Chondrocyte (in vitro differentiated cells): ENCODE measurements at places on chromosomes 11 and 22. TPM values are rescaled to one million over a fixed set of nuclear protein-coding genes. Genes with fewer than 3 reads are reported as not detected.

Gene IFITM1
- total RNA-seq = 1.0 to 3.3 TPM (median 1.6 TPM) in 3 replicates

Gene DDX25
- total RNA-seq = not detected in 3 replicates

Gene CNGA4
- 0.17 to 0.22 TPM in 2 of 3 replicates, not detected in the other for total RNA-seq

Gene DRICH1
- not detected in 3 replicates for total RNA-seq

Gene GAL3ST1
- total RNA-seq = 0.82 to 3.9 TPM (median 2.8 TPM) in 3 replicates

Gene OR8D4
- not detected in 3 replicates for total RNA-seq

Gene SLC6A5
- total RNA-seq = not detected in 3 replicates

Gene MRGPRX3
- not detected in 3 replicates for total RNA-seq

- DNase-seq = no peak
- H3K4me3 ChIP-seq = no peak overlapping the region
- no peaks in the 10 kb centered on the region for H3K27me3 ChIP-seq
- H3K36me3 ChIP-seq = peaks cover 28% of the 10 kb centered on the region
Measured at GRCh38 chr22:20577549-20577975, 70.2 kb downstream of the MED15 start.

GRCh38 chr11:77547863-77548551 lies 41.7 kb upstream of the AQP11 start:
- H3K36me3 ChIP-seq = no peaks in the 10 kb centered on the region
- H3K27me3 ChIP-seq = no peaks in the 10 kb centered on the region
- H3K4me3 ChIP-seq = no peak overlapping the region

DNA sequence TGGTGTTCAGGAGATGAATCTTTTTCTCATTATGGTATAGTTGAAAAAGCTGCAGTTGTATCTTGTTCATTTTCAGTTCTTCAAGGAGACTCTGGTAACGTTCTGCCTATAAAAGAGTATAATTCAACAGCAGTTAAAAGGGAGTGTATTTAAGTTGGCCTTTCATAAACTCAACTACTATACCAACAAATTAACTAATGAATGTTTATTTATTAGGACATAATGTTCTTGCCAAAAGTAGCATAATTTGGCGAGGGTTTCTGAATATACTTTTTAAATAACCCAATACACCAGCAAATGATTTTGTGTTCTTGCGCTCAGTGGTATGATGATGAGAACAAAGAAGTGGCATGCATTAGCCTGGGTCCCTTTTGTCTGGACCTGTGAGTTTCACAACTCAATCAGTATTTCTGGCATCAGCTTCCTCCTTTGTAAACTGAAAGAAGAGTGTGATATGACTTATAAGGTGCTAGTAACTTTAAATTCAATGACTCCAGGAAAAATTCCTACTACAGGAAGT lies 10.9 kb downstream of the SMC1B start:
- no peak overlapping the region for H3K4me3 ChIP-seq
- H3K4me1 ChIP-seq = no peaks in the 10 kb centered on the region
- no peak for DNase-seq
- no peak overlapping the region for H3K27ac ChIP-seq

DNA sequence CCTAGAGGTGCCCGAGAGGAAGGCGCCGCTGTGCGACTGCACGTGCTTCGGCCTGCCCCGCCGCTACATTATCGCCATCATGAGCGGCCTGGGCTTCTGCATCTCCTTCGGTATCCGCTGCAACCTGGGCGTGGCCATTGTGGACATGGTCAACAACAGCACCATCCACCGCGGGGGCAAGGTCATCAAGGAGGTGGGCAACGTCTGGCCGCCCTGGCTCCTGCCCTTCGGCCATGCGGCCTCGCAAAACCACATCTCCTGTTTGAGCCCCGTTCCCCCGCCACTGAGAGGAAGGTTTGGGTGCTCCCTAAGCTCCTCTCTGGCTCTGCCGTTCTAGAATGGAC lies 3.4 kb downstream of the SLC17A6 start:
- no peak overlapping the region for H3K4me3 ChIP-seq
- DNase-seq = peak; percentile 90
- peaks cover 3% of the 10 kb centered on the region for H3K4me1 ChIP-seq
- H3K36me3 ChIP-seq = no peaks in the 10 kb centered on the region

- no peaks in the 10 kb centered on the region for H3K27me3 ChIP-seq
- peak; percentile 18 for DNase-seq
- H3K36me3 ChIP-seq = peaks cover 12% of the 10 kb centered on the region
- peak overlapping the region; percentile 99 for H3K4me3 ChIP-seq
- peak overlapping the region; percentile 86 for H3K27ac ChIP-seq
- peaks cover 52% of the 10 kb centered on the region for H3K4me1 ChIP-seq
Measured at GRCh38 chr11:66050581-66051231, 1.5 kb upstream of the SF3B2 start.

GRCh38 chr11:118897721-118898310 lies 14.1 kb downstream of the CXCR5 start:
- peak; percentile 48 for DNase-seq
- peaks cover 25% of the 10 kb centered on the region for H3K36me3 ChIP-seq
- H3K27me3 ChIP-seq = no peaks in the 10 kb centered on the region
- H3K4me1 ChIP-seq = peaks cover 17% of the 10 kb centered on the region
- H3K4me3 ChIP-seq = no peak overlapping the region

- no peak overlapping the region for H3K4me3 ChIP-seq
- H3K27ac ChIP-seq = no peak overlapping the region
- no peaks in the 10 kb centered on the region for H3K4me1 ChIP-seq
- H3K36me3 ChIP-seq = peaks cover 2% of the 10 kb centered on the region
- peaks cover 35% of the 10 kb centered on the region for H3K27me3 ChIP-seq
Measured at GRCh38 chr11:72636376-72636775, 37.8 kb downstream of the PDE2A start.

DNA sequence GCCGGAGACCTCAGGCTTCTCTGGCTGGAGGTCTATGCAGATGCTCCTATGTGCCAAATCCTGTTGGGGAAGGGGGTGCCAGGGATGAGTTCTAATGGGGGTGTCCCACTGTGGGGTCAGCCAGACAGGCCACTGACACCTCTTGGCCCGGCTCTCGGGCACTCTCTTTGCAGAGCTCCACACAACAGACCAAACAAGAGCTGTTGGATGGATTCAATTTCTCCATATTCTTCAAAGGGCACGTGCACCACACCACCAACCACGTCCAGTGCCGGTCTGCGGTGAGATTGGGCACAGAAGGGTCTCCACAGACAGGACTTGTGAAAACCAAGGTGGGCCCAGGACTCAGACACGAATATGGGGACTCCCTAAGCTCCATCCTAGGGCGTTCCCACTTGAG lies 2.2 kb upstream of the RGL4 start:
- peaks cover 5% of the 10 kb centered on the region for H3K4me1 ChIP-seq
- DNase-seq = peak; percentile 63
- H3K36me3 ChIP-seq = peaks cover 20% of the 10 kb centered on the region

GRCh38 chr22:46512683-46513082 lies 24.7 kb downstream of the CELSR1 start:
- no peak overlapping the region for H3K4me3 ChIP-seq
- H3K4me1 ChIP-seq = peaks cover 56% of the 10 kb centered on the region
- no peaks in the 10 kb centered on the region for H3K27me3 ChIP-seq
- H3K36me3 ChIP-seq = no peaks in the 10 kb centered on the region

DNA sequence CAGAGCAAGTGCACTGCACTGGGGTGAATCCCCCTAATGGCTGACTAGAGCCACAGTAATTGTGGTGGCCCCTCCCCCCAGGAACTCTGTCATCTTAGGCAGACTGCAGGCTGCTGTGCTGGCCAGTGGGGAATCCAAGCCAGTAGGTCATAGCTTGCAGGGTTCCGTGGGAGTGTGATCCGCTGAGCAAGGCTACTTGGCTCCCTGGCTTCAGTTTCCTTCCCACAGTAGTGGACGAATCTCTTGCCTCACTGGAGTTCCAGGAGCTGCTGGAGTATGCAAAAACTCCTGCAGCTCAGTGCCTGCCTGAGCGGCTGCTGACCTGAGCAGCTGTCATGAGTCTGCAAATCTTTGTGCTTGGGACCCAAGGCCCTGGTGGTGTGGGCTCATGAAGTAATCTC lies 13.2 kb downstream of the OOSP3 start:
- H3K4me3 ChIP-seq = no peak overlapping the region
- H3K27ac ChIP-seq = no peak overlapping the region
- no peaks in the 10 kb centered on the region for H3K4me1 ChIP-seq
- peaks cover 8% of the 10 kb centered on the region for H3K36me3 ChIP-seq

DNA sequence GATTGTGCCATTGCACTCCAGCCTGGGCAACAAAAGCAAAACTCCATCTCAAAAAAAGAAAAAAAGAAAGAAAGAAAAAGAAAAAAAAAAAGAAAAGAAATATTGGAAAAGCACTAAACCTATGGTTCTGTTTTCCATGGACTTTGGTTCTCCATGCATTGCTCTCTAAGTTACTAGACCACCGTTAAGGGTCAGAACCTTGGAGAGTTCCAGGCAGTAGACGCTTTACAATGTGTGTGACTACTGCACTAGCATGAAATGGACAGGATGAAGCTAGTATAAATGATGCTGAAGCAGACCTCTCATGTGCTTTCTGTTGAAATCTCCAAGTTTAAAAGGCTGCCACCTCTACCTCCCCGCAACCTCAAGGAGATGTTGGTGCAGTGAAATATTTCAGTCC lies 63.5 kb downstream of the SIK2 start:
- DNase-seq = no peak
- no peaks in the 10 kb centered on the region for H3K27me3 ChIP-seq

DNA sequence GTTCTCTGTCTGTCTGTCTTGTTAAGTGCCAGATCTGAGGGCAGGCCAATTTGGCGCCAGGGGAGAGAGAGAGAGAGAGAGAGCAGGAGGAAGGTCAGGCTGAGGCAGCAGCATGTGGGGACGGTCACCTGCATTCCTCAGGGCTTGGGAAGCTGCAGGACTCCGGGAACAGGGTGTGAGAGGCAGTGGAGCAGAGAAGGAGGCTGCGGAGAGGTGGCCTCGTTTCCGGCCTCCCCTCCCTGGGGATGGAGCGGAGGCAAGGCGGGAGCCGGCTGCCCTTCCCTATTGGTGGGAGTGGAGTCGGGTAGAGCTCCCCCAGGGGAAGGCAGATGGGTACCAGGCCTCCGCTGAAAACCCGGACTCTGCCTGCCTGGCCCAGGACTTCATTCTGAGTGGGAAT lies 9.7 kb downstream of the CLMP start:
- no peak overlapping the region for H3K4me3 ChIP-seq
- H3K27me3 ChIP-seq = no peaks in the 10 kb centered on the region
- peaks cover 40% of the 10 kb centered on the region for H3K4me1 ChIP-seq
- DNase-seq = no peak
- no peaks in the 10 kb centered on the region for H3K36me3 ChIP-seq

DNA sequence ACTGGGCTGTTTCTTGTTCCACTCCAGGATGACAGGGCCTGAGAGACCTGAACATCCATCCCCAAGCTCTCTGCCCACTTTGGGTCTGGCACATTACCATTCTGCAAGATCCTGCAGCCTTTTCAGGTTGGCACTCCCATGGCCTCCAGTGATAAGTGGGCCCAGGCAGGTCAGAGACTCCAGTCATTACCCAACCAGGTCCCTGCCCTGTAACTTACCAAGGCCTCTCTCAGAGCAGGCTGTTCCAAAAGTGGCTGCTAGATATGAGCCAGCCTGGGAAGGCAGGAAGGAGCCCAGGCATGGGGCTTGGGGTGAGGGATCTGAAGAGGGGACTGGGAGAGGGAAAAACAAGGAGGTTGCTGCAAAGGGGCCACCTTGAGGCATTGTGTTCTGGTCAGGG lies 35.9 kb downstream of the KCNQ1OT1 start:
- no peak overlapping the region for H3K4me3 ChIP-seq
- no peak overlapping the region for H3K27ac ChIP-seq
- peak; percentile 62 for DNase-seq
- H3K27me3 ChIP-seq = no peaks in the 10 kb centered on the region
- H3K36me3 ChIP-seq = peaks cover 30% of the 10 kb centered on the region

GRCh38 chr22:24695561-24696511 lies 78.7 kb downstream of the PIWIL3 start:
- no peak overlapping the region for H3K27ac ChIP-seq
- DNase-seq = no peak
- H3K4me3 ChIP-seq = no peak overlapping the region
- peaks cover 3% of the 10 kb centered on the region for H3K4me1 ChIP-seq
- H3K27me3 ChIP-seq = peaks cover 4% of the 10 kb centered on the region

GRCh38 chr11:65243797-65244196 lies 18.0 kb upstream of the POLA2 start:
- H3K36me3 ChIP-seq = no peaks in the 10 kb centered on the region
- peak; percentile 17 for DNase-seq
- peaks cover 2% of the 10 kb centered on the region for H3K27me3 ChIP-seq
- H3K4me3 ChIP-seq = no peak overlapping the region
- no peaks in the 10 kb centered on the region for H3K4me1 ChIP-seq
- no peak overlapping the region for H3K27ac ChIP-seq

DNA sequence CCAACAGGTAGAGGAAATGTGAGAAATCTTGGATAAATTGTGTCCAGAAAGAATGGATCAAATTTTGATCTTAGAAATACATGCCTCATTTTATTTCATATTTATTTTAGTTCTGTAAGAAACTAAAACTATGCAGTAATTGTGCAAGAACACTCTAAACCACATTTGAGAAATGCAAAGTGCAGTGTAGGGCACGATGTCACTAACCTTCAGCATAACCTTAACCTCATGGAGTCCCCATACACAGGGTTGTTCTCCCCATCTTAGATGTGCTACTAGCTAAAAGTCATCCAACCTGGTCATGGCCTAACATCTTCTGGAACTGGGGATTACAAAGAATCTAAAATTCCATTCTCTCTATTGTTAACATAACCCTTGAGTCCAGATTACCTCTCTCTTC lies 48.4 kb upstream of the ARHGAP42 start:
- peak overlapping the region; percentile 74 for H3K27ac ChIP-seq
- DNase-seq = no peak
- peaks cover 48% of the 10 kb centered on the region for H3K4me1 ChIP-seq
- H3K27me3 ChIP-seq = no peaks in the 10 kb centered on the region

DNA sequence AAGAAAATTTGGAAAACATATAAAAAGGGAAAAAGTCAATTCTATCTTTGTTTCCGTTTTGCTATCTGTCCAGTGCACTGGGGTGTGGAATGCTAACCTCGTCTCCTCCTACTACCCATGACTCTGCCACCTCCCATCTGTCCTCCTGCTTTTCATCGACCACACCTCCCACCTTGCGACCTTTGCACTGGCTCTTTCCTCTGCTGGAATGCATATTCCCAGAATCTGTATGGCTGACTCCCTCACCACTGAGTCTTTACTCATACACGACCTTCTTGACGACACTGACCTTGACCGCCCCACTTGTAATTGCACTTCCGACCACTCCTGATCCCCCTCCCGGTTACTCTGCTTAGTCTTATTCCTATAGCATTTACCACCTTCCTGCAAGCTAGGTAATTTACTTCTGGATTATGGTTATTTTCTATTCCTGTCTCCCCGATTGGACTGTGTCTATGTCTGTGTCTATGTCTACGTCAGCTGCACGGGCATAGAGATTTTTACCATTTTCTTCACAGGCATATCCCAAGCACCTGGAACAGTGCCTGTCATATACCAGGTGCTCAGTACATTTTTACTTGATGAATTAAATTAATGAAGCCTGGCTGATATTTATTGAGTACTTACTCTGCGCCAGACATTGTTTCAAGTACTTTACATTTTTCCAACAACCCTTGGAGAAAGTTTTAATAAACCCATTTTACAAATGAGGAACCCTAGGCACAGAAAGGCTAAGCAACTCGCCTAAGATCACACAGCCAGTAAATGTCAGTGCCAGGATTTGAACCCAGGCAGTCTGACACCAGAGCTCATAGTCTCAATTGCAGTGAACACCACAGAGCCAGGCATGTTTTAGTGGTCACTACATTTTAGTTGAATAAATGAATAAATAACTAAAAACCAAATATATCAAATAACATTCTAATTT lies 89.3 kb upstream of the SLC22A12 start:
- peaks cover 6% of the 10 kb centered on the region for H3K36me3 ChIP-seq
- H3K4me1 ChIP-seq = no peaks in the 10 kb centered on the region
- no peak overlapping the region for H3K4me3 ChIP-seq
- DNase-seq = no peak

- H3K27me3 ChIP-seq = no peaks in the 10 kb centered on the region
- peaks cover 3% of the 10 kb centered on the region for H3K36me3 ChIP-seq
- H3K4me3 ChIP-seq = no peak overlapping the region
- H3K4me1 ChIP-seq = peaks cover 20% of the 10 kb centered on the region
- H3K27ac ChIP-seq = no peak overlapping the region
Measured at GRCh38 chr22:28151151-28151816, 232.2 kb upstream of the PITPNB start.
